ENCODE measurements at places on chromosomes 1 and 21. TPM values are rescaled to one million over a fixed set of nuclear protein-coding genes. Genes with fewer than 3 reads are reported as not detected.

CHI3L1 gene
- not detected for total RNA-seq

SUSD4 gene
- total RNA-seq, result 0.75 TPM

COL6A1 gene
- 12.9 TPM for total RNA-seq

KRTAP13-2 gene
- total RNA-seq, result not detected

DMRTA2 gene
- 0.22 TPM for total RNA-seq

All from A549 treated with ZK216348 at 1 μM for 4 hours (cell line).